ENCODE measurements at places on chromosomes 4 and X.
A peak's percentile ranks its signal among the peaks of the same experiment; 100 is the strongest.

DNA sequence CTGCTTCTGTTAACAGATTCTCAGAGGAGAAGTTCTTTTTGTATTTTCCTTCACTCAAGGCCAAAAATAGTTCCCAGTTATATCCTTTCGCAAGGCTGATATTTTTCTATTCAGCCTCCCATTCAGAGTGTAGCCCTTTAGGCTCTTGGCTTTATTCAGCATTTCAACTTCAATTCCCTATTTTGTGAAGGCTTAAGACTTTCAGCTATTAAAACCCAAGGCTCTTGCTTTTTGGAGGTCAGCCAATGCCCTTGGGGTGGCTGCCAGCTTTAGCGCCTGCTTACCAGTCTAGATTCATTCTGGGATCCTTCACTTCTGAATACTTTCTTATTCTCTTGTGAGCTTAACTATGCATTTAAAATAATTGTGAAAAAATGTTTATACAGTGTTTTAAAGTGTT is 57.3 kb upstream of the ADGRA3 start:
- no peak for DNase-seq

DNA sequence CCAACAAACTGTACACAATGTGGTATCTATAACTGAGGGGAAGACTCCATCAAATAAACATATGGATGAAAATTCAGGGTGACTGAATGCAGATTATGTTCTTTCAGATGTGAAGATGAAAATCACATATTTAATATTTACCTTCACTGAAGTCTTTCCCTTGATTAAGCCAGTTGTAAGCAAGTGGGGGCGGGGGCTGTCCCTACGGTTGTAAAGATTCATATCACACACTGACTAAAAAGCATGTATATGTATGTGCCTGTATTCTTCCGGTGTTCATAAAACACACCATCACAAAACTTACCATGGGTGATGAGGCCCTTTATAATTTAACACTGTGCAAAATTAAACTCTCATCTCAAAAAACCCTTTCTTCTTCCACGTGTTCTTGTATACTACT is 1.3 kb downstream of the TAB3 start:
- DNase-seq: no peak

GRCh38 chrX:97637289-97637688 is 753.6 kb downstream of the RPA4 start:
- no peak for DNase-seq

GRCh38 chrX:106035064-106035463 is 3.5 kb downstream of the SERPINA7 start:
- no peak for DNase-seq

GRCh38 chr4:103105558-103106356 is 6.1 kb upstream of the BDH2 start:
- no peak for DNase-seq

DNA sequence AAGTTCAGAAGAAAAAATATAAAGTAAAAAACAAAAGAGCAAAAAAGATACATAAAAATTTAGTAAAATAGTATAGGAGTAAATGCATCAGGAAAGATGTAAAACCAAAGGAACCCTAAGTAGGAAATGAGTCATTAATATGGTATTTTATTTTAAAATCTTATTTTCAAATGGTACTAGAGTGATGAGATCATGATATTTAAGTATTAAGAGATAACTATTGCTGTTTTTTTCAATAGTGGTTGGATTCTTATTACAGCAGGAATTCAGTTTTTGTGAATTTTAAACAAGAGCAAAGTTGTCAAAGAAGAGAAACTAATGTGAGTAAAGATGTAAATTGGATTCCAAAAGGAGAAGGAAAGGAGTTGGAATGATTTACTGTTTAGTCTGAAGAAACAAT is 20.0 kb downstream of the EMCN start:
- no peak for DNase-seq

GRCh38 chrX:149718757-149719156 is 6.9 kb downstream of the MAGEA11 start:
- DNase-seq: no peak

DNA sequence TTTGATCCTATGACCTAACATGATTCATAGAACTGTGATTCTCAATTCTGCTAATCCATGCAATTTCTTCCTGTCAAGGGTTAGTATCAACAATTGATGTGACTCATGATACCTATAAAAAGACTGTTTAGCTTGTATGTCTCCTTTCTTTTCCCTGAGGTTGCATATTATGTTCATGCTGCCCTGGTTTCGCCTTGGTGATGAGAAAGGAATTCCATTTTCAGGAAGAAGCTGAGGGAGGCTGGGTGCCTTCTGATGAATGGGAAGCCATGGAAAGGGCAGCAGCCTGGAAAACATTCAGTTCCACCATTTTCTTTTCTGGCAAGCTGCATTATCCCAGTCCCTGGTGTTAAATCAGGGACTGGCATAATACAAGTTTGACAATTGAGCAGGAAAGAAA is 976.5 kb downstream of the RPA4 start:
- DNase-seq: no peak

- no peak for DNase-seq
Observed at GRCh38 chr4:145740806-145741205, 60.9 kb downstream of the C4orf51 start.

- no peak for DNase-seq
Observed at GRCh38 chr4:40238700-40239548, 42.1 kb downstream of the RHOH start.

DNA sequence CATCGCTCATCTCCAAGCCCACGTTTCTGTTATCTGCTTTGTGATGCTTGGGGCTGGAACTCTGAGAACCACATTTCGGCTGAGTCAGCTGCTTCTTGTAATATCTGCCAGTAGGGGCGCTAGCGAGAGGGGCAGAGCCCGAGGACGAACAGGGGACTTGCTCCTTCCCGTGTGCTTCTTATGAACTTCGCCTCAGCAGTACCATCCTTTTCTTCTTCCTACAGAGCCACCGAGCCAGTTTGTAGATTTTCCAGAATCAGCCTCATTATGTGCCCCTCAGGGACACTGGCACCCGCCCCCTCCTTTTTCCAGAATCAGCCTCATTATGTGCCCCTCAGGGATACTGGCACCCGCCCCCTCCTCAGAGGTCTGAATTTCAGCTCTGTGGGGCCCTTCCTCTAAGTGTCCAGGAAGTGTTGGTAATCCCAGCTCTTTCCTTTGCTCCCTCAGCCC is 441.7 kb upstream of the RASGEF1B start:
- no peak for DNase-seq

DNA sequence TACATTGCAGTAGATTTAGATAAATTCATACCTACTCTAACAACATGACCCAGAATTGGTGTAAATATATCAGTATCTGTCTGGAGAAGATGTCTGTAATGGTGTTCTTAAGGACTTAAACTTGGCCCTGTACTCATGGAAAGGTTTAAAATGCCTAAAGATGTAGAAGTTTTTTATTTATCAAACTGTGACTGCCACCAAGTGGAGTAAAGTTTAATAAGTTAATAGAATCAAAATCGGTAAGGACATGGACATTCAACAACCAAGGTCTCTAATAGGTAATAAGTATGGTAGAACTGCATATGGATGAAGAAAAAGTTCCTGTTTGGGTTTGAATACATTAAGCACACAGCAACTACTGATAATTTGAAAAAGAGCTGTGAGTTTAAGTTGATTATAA is 474.0 kb upstream of the NDST3 start:
- no peak for DNase-seq

- no peak for DNase-seq
Observed at GRCh38 chr4:109803924-109804571, 2.2 kb upstream of the CFI start.

GRCh38 chr4:134201216-134202161 is at the start of gene PABPC4L:
TSS of gene PABPC4L (minus strand) at chr4:134201789. CDS start at chr4:134201019, 770 bp downstream.
- DNase-seq: peak; percentile 88

DNA sequence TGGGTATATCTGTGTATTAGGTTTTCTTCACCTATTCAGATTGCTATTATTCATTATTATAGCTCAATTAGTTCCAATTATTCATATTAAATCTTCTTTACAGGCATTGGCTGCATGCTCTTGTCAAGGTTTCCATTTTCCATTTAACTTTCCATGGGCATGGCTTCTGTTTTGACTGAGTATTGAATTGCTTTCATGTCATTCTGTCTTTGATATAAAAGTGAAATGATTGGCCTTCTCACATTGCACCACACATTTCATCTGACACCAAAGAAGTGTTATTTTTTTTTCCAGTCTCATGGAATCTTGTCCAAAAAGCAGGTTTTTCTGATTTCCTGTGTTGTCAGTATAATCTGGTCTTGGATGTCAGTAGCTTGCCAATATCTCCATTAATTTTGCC is 1244.3 kb downstream of the RAPGEF2 start:
- DNase-seq: no peak

DNA sequence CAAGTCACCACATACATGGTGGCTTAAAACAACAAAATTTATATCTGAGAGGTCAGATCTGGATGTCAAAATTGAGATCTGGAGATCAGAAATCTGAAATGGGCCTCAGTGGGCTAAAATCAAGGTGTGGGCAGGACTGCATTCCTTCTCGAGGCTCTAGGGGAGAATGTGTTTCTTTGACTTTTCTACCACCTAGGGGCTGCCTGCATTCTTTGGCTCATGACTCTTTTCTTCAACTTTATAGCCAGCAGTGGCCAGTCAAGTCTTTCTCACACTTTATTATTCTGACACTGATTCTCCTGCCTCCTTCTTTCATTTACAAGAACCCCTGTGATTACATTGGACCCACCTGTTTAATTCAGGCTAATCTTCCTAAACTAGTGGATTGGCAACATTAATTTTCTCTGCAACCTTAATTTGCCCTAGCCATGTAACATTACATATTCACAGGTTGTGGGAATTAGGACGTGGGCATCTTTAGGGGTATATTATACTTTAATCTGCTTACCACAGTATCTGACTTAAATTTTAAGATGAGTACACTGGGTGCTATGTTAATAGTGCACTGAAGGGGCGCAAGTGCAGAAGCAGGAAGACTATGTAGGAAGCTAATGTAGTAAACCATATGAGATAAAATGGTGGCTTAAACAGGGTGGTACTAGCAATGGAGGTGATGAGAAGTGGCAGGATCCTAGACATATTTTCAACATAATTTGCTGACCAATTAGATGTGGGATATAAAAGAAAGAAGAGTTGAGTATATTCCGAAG is 188.0 kb downstream of the SLC4A4 start:
- no peak for DNase-seq

DNA sequence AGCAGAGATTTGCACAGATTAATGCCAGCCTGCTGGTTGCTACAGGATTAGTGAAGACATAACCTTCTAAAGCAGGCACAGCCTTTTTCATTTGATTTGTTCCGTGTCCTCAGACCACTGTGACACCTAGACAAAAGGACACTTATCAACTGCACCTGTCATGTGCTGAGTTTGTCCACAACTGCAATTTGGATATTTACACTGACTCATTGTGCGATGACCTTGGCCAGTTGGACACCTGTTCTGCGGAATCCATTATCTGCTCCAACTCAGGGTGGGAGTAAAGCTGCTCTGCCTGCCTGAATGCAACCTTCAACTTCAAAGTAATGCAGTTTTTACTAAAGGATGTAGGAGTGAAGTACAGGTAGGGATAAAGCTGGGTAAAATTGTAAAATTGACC is 4.1 kb upstream of the NR0B1 start:
- DNase-seq: no peak

DNA sequence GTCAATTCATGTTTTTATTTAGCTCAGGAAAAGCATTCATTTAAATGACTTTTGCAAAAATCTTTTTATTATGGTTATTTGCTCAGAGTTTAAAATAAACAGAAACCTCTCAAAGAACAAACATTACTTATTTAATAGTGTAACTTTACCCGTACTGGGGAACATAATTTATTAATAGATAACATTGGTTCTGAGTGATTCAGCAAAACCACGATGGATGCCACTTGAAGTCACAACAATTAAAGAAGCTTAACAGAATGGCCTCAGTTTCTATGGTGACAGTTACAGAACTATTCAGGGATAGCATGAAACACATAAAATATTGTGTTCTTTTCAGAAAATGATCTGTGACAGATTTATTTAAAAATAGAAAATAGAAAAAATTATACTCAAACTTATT is 368.7 kb downstream of the CCSER1 start:
- no peak for DNase-seq

GRCh38 chrX:132716006-132716405 is 227.2 kb upstream of the MBNL3 start:
- DNase-seq: no peak

DNA sequence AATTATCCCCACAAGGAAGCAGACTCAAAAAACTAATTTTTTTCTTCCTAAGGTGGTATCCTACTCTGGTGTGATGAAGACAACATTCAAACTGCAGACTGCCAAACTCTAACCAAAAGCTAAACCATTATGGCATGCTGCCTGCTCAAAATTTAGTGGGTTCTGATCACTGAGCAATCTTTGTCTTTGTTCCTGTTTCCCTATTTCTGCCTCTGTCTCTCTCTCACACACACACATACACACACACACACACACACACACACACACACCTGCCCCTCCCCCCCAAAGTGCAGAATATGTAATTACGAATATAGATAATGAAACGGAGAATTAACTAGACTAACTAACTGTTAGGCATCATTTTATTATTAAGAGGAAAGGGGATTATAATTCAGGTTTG is 1278.6 kb downstream of the PCDH7 start:
- no peak for DNase-seq

DNA sequence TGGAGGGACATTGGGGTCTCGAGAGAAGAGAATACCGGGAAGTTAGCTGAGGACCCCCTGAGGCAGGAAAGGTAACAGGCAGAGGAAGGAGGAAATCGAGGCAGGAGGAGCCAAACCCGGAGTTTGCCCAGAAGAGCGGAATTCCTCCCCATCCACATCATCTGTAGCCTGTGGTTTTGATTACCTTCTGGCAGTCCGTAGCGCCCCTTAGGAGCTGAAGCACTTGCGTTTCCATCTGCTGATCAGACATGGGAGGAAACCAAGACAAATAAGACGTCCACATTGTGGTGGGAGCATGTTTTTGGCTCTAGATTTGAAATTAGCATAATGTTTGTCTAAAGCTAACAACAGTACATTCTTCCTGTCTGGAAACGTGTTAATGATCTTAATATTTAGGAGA is 26.8 kb upstream of the HMX1 start:
- DNase-seq: no peak

DNA sequence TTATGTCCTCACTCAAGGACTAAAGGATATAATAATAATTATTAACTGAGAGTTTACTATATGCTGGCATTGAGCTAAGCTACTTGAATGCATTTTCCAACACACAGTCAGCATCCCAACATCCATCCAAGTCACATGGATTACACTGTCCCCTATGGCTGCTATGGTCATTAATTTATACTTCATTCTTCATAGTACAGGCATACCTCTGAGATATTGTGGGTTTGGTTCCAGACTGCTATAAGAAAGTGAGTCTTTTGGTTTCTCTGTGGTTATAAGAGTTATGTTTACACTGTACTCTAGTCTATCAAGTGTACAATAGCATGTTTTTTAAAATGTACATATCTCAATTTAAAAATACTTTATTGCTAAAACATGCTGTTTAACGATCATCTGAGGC is 89.2 kb downstream of the LNX1 start:
- no peak for DNase-seq

- DNase-seq: no peak
Observed at GRCh38 chr4:179748837-179749236, 2306.6 kb upstream of the AGA start.

DNA sequence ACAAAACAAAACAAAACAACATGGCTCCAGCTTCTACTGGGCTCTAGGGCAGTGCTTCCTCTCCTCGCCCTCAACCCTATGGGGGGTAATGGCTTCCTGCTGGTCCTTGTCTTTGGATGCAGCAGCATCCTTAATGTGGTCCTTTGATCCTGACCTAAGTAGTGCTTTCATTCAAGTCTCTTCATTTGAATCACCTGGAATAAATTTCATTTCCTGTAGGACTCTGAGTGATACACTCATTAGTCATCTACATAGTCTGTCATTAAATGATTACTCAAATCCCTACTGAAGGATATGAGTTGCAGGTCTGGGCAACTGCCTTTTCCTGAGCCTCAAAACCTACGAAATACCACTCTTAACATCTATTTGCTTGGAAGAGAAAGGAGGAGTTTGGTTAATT is 54.5 kb downstream of the RHOH start:
- no peak for DNase-seq
